NCI-H2171 treated with DMSO at 0.1 percent for 48 hours (cell line): ENCODE measurements at places on chromosomes 4 and X.

DNA sequence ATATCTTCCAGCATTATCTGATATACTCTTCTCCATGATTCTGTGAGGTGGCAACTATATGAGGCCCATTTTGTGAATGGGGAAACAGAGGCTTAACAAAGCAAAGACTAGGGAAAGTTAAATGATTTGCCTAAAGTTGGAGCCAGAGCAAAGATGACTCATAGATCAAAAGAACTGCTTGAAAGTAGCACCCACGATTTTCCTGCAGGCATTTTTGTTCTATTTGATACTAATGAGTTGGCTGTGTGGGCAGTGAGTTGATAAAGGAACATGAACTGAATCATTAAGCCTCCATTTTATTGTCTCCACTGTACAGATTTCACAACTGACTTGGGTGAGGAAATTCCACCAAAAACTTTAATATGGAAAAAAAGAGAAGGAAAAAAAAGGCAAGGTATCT, 138.9 kb upstream of the IGFBP7 start:
- no peak for DNase-seq

- DNase-seq = no peak
Measured at GRCh38 chr4:3250956-3251690, 2.2 kb downstream of the MSANTD1 start.

DNA sequence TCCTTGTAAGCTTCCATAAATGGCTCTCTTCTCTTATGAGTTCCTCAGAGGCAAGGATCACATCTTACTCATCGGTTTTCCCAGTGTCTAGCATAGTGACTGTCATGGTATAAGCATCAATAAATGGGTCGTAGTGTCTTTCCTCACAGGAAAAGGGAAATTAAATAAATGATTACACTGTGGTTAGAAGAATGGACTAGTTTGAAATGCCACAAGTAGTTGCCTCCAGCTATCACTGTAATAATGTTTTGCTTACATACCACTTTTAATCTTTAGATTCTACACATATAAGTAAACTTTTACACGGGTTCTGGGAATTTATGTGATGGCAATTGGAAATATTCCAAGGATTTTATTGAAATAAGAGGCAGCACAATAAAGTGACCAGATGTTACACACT, 152.8 kb upstream of the CXorf51A start:
- DNase-seq = no peak

- DNase-seq = no peak
Measured at GRCh38 chr4:139719381-139720101, 53.9 kb downstream of the MGST2 start.

GRCh38 chr4:109174224-109174953, 128.1 kb downstream of the COL25A1 start:
- DNase-seq = no peak

GRCh38 chr4:176925962-176926361, 133.2 kb upstream of the VEGFC start:
- DNase-seq = no peak

DNA sequence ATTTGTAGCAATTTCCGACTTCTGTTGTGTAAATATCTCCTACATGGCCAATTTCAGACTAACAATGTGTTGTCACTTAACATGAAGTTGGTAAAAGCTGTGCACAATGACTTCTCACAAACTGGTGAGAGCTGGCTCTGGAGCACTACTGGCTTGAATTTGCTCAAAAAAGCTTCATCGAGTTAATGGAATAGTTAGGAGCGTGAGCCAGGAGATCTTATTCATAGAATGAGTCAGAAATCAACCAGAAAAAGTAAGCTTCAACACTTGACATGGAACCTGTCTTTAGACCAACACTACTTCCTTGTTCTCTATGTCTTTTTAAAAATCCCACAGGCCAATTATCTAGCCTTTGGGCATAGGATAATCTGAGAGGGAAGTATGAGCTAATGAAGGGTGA, 7.9 kb upstream of the CHRDL1 start:
- DNase-seq = no peak

- no peak for DNase-seq
Measured at GRCh38 chr4:30952526-30953219, 232.5 kb downstream of the PCDH7 start.

DNA sequence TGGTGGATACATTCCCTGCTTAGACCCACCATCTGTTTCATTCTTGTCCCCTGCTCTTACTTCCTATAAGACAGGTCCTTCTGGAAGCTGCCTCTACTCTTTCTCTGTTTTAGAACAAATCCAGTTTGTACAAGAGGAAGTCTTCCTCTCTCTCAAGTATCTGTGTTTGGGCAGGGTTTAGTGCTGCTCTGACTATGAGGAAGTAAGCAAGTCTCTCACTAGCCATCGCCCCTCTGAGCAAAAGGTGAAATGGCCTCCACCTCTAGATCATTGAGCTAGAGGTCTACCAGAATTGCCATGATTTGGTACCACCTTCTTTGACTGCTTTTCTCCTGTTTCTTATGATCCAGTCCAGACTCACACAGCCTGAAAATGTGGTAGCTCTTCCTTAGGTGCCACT, 8.4 kb downstream of the BTK start:
- DNase-seq = no peak

- no peak for DNase-seq
Measured at GRCh38 chr4:124851741-124852140, 139.2 kb upstream of the ANKRD50 start.

DNA sequence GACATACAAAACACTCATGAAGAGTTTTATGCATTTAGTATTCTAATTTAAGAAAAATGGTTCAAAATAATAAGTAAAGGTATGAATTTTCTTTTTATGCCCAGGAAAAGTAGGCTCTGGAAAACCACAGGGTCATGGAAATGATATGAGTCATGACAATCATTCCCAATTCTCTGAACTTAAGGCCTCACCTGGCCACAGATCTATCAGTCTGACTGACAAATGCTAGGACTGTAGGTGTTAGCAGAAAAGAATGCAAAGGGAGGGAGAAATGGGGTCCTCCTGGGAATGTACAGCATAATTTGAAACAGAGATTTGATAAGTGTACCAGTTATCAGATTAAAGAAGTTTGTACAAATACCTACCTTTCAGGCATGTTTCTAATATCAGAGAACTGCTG, 270.5 kb upstream of the ARSJ start:
- no peak for DNase-seq

DNA sequence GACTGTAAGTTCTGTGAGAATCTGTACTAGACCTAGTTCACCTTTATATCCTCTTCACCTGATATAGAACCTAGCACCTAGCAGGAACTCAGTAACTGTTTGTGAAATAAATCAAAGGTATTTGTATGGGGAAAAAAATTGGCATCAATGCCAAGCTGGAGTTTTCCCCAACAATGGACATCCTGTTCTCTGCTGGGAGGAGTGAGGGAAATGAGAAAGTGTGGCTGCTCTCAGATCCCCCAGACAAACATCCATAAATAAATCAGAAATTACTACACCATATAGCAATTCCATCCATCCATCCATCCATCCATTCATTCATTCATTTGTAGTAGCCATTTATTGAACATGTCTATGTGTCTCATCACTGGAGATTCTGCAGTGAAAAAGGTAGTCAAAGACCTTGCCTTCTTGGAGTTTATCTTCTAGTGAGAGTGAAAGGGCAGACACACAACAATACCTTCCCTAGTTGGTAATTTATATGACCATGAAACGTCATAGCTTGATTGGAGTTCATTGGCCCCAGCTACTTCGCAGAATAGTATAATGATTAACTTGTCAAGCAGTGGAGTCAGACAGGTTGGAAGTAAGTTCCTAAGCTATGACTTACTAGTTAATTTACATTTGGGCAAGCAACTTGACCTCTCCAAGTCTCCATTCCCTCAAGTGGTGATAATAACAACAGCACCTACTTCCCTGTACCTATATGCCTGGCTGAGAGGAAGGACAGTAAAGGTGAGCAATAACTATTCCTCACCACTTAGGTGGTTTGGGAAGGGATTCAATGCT, 98.7 kb upstream of the KIT start:
- DNase-seq = no peak

DNA sequence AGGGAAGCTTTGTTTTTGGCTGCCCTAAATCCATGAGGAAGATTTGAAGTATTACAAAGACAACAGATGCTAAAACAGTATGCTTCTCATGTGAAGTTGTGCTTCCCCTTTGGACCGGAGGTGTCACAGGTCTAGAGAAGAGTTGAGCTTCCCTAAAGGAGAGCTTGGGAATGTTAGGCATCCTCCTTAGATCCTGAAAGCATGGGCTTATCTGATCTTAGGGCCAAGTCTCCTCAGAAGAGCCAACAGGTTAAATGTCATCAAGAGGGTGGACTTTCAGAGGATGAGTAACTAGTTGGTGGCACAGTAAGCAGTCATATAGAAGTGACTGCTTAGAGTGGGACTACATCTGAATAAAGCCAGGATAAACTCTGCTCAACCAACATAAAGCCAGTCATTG, 205.4 kb downstream of the RPA4 start:
- DNase-seq = no peak

- DNase-seq = no peak
Measured at GRCh38 chr4:89419111-89419695, 111.6 kb upstream of the GPRIN3 start.

DNA sequence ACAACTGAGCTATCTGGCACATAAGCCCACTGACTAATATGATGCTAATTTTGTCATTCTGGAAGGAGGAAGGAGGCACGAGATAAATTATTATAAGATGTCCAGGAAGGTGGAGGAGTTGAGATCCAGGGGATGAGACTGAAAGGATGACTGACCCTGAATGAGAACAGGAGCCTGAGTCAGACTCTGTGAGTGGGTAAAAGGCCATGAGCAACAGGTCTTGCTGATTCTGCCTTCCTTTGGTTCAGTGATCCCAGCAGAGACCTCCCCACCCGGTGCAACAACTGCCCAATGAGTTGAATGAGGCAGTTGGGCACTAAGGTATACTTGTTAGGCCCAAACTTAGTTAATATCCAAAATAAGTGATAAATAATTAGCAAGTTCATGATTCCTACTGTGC, 238.1 kb upstream of the GPC4 start:
- DNase-seq = no peak

- DNase-seq = no peak
Measured at GRCh38 chr4:113899271-113900070, 80.0 kb downstream of the ARSJ start.

GRCh38 chr4:168615294-168616065, 118.6 kb downstream of the PALLD start:
- no peak for DNase-seq

GRCh38 chrX:118420462-118420861, 74.6 kb downstream of the WDR44 start:
- DNase-seq = no peak

DNA sequence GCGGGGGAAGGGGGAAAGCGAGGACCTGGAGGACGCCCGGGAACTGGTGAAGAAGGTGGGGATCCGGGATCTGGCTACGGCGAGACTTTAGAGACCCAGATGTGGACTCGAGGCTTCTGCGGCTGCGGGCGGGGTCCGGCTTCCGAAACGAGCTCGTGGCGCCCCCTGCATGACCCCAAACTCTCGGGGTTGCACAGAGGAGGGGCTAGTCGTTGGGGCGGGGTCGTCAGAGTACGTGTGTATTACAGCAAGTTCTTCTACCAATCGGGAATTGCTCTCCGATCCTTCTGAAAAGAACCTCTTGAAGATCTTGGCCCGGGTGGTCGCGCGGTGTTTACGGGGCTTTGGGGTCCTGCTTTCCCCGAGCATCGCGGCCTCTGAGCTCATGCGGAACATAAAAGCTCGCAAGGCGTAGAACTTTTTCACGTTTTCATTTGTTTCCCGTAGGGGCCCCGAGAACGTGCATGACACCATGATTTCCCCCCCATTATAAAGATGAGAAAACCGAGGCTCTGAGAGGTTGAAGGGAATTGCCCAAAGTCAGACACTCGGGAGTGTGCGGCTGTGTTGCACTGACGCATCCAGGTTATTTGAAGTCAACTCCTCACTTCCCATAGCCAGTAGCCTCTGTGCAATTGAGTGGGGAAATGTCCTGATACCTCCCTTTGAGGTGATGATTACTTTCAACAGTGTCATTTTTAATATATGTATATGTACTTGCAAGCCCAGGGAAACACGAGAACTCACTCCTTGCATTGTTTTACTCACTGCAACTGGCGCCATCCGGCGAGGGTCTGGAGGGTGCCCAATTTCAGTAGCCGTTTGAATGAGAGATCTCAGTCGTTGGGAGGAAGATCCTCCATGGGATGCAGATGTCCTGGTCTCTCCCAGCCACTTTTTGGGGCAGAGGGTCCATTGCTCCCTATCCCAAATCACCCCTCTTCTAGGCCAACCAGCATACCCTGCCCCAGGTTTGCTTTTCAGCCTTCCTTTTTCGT, at the start of gene BEND4:
BEND4 (minus strand) TSS at position 149 of the 998 bp plus-strand sequence. CDS start 512 bp downstream, outside the sequence.
- peak; percentile 65 for DNase-seq

DNA sequence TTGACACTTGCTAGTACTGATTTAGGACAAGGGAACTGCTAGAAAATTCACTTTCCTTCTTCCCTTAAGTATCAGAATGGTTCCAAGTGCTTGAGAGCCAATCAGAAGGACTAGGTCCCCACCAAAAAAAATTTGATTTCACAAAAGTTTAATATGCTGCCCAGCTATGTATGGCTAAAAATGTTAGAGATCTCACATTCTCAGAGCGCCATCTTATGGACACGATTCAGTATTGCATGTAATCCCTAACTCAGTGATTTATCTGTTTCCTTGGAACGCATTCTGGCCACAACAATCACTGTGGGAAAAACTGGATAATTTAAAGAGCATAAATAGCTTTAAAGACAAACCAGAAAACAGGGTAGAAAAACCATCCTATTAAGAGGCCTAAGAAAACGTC, 255.1 kb upstream of the GPC4 start:
- peak; percentile 55 for DNase-seq

- DNase-seq = no peak
Measured at GRCh38 chr4:163595580-163595979, 101.1 kb downstream of the TMA16 start.

DNA sequence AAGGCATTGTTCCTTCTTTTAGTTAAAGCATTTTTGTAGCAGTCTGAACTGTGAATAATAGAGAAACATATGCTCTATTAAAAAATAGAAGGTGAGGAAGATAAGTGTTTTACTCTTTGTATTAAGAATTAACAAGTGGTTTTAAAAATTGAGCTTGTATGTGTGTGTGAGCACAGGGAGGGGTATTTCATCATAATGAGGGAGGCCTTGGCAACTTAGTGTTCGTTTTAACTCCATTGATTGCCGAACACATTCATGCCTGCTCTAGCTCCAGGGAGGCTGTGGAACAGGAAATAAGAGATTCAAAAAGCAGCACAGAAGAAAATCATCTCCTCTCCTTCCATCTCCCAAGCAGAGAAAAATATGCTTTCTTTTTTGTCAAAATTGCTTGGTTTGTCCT, 14.8 kb downstream of the SHROOM3 start:
- no peak for DNase-seq

DNA sequence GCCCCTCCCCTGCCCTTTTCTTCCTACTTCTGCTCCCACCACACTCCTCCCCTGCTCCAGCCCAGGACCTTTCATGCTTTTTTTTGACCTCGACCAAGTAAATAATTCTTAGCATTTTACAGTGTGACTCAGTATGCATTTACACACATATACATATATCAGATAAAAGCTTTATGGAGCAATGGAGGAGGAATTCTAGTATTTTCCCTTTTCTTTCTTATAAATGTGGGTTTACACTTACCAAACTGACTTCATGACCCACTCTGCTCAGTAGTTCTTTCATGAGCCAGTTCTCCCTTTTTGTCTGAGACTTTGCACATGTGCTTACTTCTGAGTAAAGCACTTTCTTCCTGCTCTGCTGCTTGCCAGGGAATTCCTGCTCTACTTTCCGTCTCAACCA, 111.8 kb upstream of the H2AZ1 start:
- no peak for DNase-seq
